ENCODE measurements at places on chromosomes 1 and 21.

DNA sequence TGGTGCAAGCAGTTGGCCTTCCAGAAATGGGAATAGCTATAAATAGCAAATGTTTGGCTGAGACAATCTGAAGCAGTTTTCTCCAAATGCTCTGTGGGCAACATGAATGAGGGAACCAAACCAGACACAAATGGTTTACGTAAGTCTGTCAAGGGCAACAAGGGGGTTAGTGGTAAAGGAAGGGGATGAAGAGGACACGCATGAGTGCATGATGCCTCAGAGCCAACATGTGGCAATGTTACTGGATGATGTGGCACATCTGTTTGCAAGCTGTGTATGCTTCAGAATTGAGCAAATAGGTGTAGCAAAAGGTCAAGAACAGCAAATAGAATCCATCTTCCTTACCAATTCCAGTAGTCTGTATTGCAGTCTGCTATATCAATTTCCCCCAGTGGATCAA is 76.3 kb upstream of the LMO4 start:
- DNase-seq = peak; percentile 1

DNA sequence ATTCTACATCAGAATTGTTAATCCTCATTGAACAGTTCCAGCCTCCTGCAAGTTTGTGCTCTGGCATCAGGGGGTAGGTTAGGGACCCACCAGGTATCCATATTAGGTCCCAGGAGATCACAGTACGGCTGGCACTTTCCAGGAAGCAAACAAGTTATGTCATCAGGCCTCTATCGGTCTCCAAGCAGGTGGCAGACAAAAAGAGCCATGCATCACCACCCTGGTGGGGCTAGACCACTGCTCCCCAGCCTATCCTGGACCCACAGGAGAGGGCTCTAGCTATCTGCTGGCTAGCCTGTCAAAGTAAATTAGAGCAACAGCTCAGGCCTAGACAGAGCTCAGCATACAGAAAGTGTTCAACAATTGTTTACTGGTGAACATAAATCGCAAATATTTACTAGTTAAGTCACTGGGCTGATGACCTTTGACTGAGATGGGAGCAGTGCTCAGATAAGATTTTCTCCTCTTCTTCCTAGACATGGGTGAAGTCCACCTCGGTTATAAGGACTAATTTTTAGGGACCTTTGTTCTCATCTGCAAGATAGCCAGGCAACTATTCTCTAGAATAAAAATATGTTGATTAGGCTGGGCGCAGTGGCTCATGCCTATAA is 6.4 kb downstream of the NUAK2 start:
- no peak for DNase-seq

DNA sequence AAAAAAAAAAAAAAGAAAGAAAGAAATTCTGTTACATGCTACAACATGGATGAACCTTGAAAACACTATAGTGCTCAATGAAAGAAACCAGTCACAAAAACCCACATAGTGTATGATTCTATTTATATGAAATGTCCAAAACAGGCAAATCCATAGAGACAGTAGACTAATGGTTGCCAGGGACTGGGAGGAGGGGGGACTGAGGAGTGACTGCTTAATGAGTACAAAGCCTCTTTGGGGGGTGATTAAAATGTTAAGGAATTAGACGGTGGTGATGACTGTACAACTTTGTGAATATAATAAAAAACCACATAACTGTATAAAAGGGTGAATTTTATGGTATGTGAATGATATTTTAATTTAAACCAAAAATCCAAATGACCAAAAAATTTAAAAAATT is 116.0 kb upstream of the GUCA2B start:
- no peak for DNase-seq

DNA sequence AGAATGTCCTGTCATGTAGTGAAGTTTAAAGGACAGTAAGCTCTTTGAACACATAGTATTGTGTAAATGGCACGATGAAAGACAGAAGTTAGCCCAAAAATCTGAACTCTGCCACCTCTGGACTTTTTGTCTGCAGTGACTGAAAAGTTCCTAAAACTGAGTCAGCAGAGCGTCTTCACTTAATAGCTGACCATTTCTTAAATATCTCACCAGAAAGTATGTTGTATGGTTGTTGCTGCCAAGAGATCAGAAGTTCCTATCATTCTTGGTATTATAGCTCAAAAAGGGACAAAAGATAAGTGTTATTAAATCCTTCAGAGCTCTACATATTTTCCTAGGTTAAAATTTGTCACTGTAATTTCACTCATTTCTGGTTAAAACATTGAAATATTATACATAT is 1003.0 kb downstream of the TTLL7 start:
- DNase-seq = no peak

- no peak for DNase-seq
Observed at GRCh38 chr1:218475275-218475674, 130.1 kb downstream of the TGFB2 start.

DNA sequence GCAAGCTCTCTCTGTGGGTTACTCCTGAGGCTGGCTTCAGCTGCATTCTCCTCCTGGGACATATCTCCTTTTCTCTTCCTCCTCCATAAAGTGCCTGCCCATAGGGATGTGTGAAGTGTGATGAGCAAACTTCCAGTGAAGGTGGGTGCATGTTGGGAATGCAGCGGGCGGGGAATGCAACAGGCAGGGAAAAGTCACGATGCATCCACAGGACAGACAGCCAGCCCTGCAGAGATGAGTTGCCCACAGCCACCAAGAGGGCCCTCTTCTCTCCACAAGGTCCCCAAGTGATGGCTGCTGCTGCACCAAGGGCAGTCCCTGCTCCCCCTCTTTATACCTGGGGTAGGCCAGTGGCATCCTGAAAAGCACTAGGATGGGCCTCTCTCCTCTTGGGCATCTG is 33.6 kb upstream of the RNF187 start:
- DNase-seq = no peak

GRCh38 chr1:203675596-203676347 is 49.1 kb downstream of the ATP2B4 start:
- DNase-seq = no peak

- DNase-seq = no peak
Observed at GRCh38 chr1:247407180-247407616, 8.8 kb upstream of the NLRP3 start.

- DNase-seq = no peak
Observed at GRCh38 chr21:32726839-32727686, 750 bp downstream of the SYNJ1 start.

GRCh38 chr1:10631121-10631810 is 156.5 kb downstream of the PEX14 start:
- DNase-seq = no peak

- DNase-seq = no peak
Observed at GRCh38 chr1:183986941-183987340, 50.6 kb downstream of the COLGALT2 start.

- DNase-seq = no peak
Observed at GRCh38 chr1:83626603-83627002, 372.3 kb downstream of the TTLL7 start.
